ENCODE measurements at places on chromosomes 13 and 19.
A peak's percentile ranks its signal among the peaks of the same experiment; 100 is the strongest.

GRCh38 chr19:1086613-1087012, 8.6 kb downstream of the POLR2E start:
- DNase-seq: no peak

DNA sequence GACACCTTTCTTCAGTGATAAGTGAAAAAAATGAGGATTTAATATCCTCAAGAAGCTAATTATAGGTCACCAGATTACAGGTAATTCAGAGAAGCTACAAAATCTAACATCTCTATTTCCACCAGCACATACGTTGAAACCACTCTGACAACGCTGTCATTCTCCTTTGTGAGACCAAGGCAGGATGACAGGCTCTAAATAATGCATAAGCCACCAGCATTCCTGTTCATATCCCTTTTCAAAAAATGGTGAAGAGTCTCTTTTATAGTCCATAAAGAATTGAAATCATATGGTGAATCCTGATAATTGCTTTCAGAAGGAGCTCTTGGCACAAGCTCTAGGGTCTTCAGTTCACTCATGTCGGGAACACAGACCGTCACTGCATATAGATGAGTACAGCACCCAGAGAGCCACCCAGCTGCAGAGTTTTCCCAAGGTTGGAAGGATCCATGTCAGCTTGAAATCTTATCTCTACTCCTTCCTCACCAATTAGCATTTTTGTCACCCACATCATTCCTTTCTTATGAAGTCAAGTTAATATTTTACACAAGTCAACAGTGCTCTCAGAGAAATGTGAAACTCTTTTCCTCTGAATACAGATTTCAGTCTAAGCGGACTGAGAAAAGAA, 431.4 kb downstream of the TBC1D4 start:
- DNase-seq: no peak

DNA sequence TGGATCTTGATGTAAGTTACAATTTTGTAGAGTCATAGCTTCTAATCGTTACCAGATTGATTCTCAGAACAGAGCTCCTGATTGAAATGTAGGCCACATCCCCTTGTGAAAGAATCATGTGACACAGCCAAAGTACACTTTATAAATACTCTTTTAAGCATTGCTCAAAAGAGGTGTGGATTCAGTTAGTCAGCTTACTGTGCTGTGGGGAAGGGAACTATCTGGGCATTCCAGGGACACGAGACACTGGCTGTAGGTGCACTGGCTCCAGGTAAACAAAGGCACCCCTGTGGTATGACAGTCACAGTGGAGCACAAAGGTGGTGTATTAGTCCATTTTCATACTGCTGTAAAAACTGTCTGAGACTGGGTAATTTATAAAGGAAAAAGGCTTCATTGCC, 222.8 kb downstream of the LIG4 start:
- DNase-seq: no peak

GRCh38 chr19:33734913-33735312, 61.8 kb upstream of the KCTD15 start:
- DNase-seq: no peak

DNA sequence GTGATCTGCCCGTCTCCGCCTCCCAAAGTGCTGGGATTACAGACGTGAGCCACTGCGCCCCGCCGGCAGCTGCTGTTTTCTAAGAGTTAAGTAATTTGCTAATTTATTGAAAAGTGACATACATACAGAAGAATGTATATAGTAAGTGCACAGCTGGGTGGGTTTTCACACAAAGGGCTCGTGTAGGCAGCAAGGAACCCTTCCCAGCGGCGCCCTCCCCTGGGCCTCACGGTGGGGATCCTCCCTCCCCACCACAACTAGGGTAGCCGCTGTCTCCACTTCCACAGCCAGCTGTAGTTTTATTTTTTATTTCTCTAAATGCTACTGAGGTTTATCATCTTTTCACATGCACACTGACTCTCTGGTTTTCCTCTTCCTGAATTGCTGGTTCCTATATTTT, 64.9 kb downstream of the CRYL1 start:
- DNase-seq: no peak

DNA sequence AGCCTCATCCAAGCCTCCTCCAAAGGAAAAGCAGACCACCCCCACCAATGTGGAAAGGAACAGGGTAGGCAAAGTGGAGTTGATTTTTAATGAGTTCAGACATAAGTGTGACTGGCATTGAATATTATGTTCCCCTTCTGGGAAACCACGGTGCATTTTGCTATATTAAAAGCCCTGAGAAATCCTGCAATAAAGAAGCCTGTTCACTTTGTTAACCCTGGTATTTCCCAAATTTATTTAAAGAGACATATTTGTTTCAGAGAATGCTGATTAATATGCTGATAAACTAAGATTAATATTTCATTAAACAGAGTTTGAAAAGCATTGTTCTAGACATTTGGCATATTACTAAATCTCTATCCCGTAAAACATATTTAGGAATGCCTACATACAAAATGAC, 151.4 kb downstream of the FGF14 start:
- DNase-seq: no peak

- DNase-seq: no peak
Measured at GRCh38 chr13:85013006-85013405, 786.2 kb downstream of the SLITRK6 start.

- no peak for DNase-seq
Measured at GRCh38 chr19:18475762-18476331, 37.9 kb upstream of the ISYNA1 start.

DNA sequence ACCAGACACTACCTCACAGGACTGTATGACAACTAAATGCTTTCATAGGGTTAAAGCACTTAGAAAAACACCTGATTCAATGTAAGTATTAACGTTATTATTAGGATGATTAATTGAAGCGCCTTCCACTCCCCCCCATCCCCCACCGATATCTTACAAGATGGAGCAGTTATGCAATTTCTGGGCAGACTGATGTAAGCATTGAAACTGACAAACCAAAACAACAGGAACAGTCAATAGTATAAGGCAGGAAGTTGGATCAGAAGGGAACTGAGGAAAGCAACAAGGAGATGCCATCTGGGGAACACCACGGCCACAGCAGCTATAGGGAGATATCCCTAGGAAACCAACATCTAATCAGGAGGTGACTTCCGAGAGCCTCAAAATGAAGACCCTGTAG, 3.8 kb downstream of the LCP1 start:
- DNase-seq: peak; percentile 83

DNA sequence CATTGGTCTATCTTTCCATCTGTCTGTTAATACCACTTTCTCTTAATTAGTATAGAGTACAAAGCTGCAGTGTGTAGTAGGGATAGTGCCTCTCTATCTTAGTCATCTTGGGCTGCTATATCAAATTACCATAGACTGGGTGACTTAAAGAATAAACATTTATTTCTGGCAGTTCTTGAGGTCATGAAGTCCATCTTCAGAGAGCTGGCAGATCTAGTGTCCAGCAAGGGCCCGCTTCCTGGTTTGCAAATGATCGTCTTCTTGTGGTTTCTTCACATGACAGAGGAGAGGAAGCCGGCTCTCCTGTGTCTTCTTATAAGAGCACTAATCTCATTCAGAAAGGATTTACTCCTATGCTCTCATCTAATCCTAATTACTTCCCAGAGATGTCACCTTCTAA, 6.1 kb downstream of the ZNF700 start:
- no peak for DNase-seq

DNA sequence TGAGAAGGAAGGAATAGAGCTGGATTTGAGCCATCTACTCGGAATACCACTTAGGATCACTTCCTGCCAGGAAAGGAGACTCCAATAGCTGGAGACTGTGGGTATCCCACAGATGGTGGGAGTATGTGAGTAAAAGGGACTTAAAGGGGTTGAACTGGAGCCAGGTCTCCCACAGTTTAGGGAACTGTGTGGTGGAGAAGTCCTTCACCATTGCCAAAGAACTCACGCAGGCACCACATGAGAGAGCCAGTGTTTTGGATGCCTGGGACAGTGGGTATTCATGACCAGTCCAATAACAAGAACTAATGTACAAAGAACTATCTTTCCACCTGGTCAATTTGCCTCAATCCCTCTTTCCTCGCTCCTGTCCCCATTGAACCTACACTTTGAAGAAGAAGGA, 24.4 kb upstream of the MYCBP2 start:
- DNase-seq: peak; percentile 61

DNA sequence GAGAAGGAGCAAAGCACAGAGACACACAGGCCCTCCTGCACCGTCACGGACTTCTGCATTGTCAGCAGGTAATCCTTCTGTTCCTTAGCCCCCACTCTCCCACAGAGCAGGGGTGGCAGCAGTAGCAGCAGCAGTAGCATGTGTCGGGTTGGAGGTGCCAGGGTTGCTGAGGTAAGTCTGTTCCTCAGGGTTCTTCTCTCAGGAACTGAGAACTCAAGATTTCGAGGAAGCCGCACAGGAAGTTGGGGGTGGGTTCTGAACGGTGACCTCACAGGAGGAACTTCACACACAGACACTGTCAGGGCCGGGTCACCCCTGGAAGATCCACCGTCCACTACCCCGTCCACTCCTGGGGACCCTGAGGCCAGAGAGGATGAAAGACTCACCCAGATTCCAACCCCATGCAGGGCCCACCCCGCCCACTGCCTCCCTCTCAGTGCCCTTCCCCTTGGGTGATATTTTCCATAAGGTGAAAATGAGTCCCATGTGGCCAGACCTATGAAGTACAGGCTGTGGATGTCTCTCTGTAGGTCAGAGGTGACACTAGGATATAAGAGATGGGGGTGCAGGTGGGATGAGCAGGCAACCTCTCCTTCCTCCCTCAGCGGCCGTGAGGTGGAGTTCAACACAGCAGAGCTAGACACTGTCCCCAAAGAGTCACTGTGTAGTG, at the start of gene SIGLEC12:
Gene SIGLEC12, minus strand, starts transcription at position 207 of the 670 bp plus-strand sequence. Its CDS starts 67 bp downstream, at position 140.
- peak; percentile 87 for DNase-seq

- DNase-seq: no peak
Measured at GRCh38 chr19:22530042-22530441, 104.1 kb upstream of the ZNF492 start.

DNA sequence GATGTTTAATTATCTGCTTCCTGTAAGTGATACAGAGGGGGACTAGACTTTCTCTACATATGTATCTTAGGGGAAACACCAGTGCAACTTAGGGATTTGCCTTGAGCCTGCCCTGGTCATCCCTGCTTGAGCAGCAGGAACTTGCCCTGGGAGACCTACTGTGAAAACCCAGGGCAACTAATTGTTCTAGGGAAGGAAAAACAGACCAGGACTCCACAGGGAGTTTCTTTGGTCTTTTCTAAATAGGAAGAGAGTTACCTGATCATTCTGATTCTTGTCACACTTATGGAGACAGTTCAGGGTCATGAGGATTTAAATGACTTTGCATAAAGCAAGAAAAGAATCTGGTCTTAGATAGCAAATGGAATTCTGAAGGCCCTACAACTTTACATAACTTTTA, 89.1 kb downstream of the WASF3 start:
- DNase-seq: no peak

DNA sequence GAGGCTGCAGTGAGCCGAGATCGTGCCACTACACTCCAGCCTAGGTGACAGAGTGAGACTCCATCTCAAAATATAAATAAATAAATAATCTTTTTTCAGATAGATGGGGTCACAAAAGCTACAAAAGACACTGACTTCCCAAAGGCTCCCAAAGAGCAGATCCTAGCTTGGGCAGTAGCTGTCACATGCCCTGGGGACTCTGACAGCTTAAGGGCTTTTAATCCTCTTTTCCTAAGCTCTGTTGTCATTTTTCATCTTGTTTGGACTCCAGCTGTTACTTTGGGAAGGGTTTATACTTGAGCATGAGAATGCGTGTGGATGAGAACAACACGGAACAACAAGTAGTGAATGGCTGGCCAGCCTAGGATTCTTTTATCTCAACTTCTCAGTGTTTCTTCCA, 231.7 kb downstream of the MZT1 start:
- no peak for DNase-seq

GRCh38 chr13:42702716-42703115, 78.7 kb upstream of the FAM216B start:
- DNase-seq: no peak

GRCh38 chr13:100880166-100880565, 205.6 kb upstream of the TMTC4 start:
- no peak for DNase-seq

GRCh38 chr19:33266974-33267484, 35.3 kb downstream of the CEBPA start:
- DNase-seq: no peak

DNA sequence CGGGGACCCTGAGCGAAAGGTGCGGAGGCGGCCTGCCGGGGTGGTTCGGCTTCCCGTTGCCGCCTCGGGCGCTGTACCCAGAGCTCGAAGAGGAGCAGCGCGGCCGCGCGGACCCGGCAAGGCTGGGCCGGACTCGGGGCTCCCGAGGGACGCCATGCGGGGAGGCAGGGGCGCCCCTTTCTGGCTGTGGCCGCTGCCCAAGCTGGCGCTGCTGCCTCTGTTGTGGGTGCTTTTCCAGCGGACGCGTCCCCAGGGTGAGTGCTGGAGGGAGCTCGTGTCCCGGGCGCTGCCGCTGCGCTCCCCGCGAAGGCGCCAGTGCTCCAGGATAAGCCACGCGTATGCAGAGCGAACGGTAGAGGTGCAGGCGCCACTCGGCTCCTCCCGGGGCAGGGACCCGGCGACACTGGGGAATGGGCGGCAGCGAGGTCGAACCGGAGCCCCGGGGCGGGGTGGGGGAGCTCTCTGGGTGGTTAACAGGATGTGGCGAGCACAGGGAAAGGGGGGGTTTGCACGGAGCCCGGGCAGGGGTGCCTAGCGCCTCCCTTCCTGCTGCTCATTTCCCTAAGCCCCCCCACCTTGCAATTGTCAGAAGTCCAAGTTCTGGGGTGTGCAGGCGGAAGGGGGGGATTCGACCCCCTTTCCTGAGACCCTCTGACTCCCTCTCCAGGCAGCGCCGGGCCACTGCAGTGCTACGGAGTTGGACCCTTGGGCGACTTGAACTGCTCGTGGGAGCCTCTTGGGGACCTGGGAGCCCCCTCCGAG, at the start of gene IL27RA:
Gene IL27RA, plus strand, starts transcription at position 44 of the 762 bp plus-strand sequence. Its CDS starts 111 bp downstream, at position 155.
- peak; percentile 52 for DNase-seq

- DNase-seq: peak; percentile 97
Measured at GRCh38 chr19:7159105-7159933, 89.8 kb downstream of the ZNF557 start.

- DNase-seq: no peak
Measured at GRCh38 chr13:105972306-105972721, 563.1 kb downstream of the EFNB2 start.

GRCh38 chr13:22064854-22065620, 394.2 kb downstream of the FGF9 start:
- DNase-seq: no peak

DNA sequence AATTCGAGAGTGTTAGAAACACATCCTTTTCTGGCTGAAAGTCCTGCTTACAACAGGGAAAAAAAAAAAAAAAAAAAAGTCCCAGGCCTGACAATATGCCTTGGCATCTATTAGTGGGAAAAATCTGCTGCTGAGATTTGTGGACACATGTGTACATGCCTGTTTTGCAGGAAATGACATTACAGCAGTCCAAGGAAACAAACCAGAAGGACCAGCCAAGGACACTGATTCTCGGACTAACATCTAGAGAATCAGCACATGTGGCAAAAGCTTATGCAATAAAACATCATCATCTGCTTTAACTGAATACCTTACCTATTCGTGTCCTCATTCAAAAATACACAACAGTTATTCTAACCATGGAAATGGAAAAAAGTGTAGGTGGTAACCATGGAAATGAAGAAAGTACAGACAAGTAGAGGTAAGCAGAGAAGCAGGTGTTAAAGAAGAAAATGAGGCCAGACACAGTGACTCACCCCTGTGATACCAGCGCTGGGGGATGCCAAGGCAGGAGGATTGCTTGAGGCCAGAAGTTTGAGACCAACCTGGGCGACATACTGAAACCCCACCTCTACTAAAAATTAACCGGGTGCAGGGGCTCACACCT, 9.4 kb upstream of the DPY19L3 start:
- no peak for DNase-seq

Measured in inflammatory macrophage treated with lipopolysaccharide for 4 hours (primary cell).